CD8-positive, alpha-beta memory T cell (primary cell): ENCODE measurements at places on chromosomes 1 and 21. TPM values are rescaled to one million over a fixed set of nuclear protein-coding genes. Genes with fewer than 3 reads are reported as not detected.

FOXD2 gene
- total RNA-seq, result 0.22 TPM

DNA sequence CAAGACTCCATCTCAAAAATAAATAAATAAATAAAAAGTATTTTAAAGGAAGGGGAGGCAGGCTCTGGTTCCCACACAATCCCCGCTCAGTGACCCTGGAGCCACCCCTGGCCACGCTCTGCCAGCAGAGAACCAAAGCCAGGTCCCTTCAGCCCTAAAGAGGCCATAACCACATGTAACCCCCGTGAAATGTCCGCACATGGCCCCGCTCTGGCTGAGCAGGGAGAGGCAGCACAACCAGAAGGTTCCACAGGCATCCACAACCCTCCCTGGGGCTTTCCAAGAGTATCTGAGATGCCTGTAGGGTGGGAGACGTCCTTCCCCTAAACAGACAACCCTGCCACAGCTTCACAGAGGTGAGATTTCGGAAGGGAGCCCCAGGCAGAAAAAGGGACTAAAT, 1.4 kb upstream of the ARF1 start:
- no peak for DNase-seq

TXNIP gene
- 170 TPM for total RNA-seq

GRCh38 chr1:200372095-200372884, 37.5 kb downstream of the ZNF281 start:
- no peak for DNase-seq

AXDND1 gene
- not detected for total RNA-seq

STYXL2 gene
- total RNA-seq, result not detected

GRCh38 chr1:41626616-41627375, 142.3 kb upstream of the EDN2 start:
- DNase-seq, result no peak

GRCh38 chr1:247865416-247865815, 8.4 kb downstream of the TRIM58 start:
- no peak for DNase-seq

- no peak for DNase-seq
These were observed 486.5 kb downstream of the SIPA1L2 start for GRCh38 chr1:232143315-232143886.

GRCh38 chr21:41836166-41837015, 42.8 kb downstream of the PRDM15 start:
- no peak for DNase-seq

GRCh38 chr1:110643879-110644472, 30.8 kb downstream of the KCNA3 start:
- DNase-seq, result no peak

DNA sequence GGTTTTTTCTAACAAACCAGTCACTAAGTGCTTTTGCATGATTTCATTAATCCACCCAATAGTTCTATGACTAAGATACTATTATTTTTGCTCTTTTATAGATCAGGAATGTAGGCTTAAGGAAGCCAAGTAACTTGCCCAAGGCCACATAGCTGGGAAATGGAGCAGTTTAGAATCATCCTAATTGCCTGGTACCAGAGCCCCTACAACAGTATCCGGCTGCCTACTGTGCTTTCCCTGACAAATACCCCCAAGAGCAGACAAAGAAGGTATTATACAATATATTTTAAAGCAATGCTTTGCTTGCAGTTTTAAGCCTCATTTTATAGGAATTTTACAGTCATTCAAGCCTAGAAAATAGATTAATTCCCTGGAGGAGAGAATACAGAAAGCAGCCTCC, 45.5 kb upstream of the RASAL2 start:
- DNase-seq, result no peak

PRDM16 gene
- total RNA-seq, result not detected

RGS7 gene
- not detected for total RNA-seq

DNA sequence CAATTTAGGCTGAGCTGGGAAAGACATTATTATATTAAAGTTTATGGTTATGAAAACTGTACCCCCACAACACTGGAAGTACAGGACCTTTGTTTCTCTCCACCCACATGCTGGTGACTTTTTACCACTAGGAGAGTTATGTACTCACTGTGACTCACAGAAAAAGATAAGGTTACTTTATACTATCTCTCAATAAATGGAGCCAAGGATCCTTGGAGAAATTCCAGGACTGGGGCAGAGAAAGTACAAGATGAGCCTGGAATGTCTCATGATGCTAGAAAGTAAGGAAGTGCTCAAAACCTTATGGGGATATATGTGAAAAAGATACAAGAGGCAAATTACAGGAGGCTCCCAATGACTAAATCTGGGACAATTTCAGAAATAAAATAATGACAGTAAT, 63.9 kb upstream of the C1orf105 start:
- no peak for DNase-seq

- DNase-seq, result no peak
These were observed 1.3 kb upstream of the DOCK7 start for GRCh38 chr1:62689524-62689923.

KRTAP6-2 gene
- not detected for total RNA-seq

GRCh38 chr1:214317300-214317699, 36.3 kb downstream of the SMYD2 start:
- DNase-seq, result no peak
